ENCODE measurements at places on chromosomes 6 and 20. TPM values are rescaled to one million over a fixed set of nuclear protein-coding genes. Genes with fewer than 3 reads are reported as not detected.

- peak; percentile 8 for DNase-seq
- H3K27ac ChIP-seq, result no peak overlapping the region
- H3K36me3 ChIP-seq, result no peaks in the 10 kb centered on the region
- H3K4me3 ChIP-seq, result no peak overlapping the region
These were observed 219.0 kb downstream of the ERMARD start for GRCh38 chr6:169970306-169970988.

- no peaks in the 10 kb centered on the region for H3K27me3 ChIP-seq
- H3K27ac ChIP-seq, result no peak overlapping the region
- DNase-seq, result peak; percentile 20
- no peaks in the 10 kb centered on the region for H3K4me1 ChIP-seq
- H3K4me3 ChIP-seq, result no peak overlapping the region
These were observed 5.8 kb upstream of the PACSIN1 start for GRCh38 chr6:34459899-34460593.

DNA sequence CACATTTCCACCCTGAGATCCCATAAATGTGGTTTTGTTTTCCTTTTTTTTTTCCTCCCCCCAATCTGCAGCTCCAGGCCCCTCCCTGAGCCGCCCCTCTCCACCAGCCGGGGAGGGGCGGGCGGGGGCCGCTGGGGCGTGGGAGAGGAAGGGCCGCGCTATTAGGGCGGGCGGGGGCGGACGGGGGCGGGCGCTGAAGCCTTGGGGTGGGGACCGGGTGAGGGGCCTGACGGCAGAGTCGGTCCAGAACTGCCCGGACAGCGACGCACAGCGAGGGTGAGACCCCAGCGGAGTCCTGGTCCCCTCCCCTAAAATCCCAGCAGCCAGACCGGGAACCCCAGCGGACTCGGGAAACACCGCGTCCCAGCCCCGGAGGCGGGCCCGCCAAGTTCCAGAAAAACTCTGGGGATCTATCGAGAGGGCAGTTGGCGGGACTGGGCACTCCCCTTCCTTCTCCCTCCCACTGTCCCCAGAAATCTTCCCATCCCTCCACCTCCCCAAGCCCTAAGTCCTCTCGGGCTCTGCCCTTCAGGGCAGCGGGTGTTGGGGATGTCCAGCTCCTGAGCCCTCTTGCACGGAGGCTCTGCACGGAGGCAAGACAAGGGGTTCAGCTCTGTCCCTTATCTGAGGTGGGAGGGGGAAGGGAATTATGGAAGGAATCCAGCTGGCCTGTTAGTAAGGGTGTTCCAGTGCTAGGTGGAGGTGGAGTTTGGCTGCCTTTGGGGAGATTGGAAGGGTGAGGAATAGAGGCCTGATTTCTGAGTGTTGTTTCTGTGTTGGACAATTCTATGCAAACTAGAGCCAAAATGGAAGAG is at the start of gene PRICKLE4:
Gene PRICKLE4 (plus strand): TSS at position 232 of the 815 bp plus-strand sequence. CDS start 2,692 bp downstream, outside the sequence.
- no peaks in the 10 kb centered on the region for H3K27me3 ChIP-seq
- H3K4me3 ChIP-seq, result peak within 1 kb of the TSS; percentile 79
- H3K4me1 ChIP-seq, result peaks cover 9% of the 10 kb centered on the region
- H3K27ac ChIP-seq, result peak within 1 kb of the TSS; percentile 50
- peak; percentile 77 for DNase-seq

DNA sequence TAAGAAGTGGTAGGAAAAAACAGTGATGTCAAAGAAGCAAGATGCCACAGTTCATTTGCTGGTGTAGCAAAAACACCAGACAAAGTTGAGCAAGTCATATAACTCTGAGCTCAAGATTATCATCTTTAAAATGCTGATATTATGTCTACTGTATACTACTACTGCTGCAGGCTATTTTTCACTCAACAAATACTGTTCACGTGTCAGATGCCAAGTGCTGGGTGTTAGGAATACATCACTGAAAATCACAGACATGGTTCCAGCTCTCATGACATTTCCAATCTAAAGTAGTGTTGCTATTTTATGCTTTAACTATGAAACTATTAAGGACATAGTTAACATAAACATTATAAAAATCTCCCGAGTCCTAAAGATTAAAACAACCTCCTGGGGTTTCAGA is 163.0 kb downstream of the NKAIN2 start:
- no peaks in the 10 kb centered on the region for H3K27me3 ChIP-seq
- H3K27ac ChIP-seq, result no peak overlapping the region
- H3K36me3 ChIP-seq, result no peaks in the 10 kb centered on the region
- no peak overlapping the region for H3K4me3 ChIP-seq

- peak; percentile 4 for DNase-seq
- no peaks in the 10 kb centered on the region for H3K4me1 ChIP-seq
- no peak overlapping the region for H3K27ac ChIP-seq
- H3K4me3 ChIP-seq, result no peak overlapping the region
- H3K27me3 ChIP-seq, result no peaks in the 10 kb centered on the region
These were observed 41.6 kb downstream of the PLCG1 start for GRCh38 chr20:41178904-41179432.

Gene GTPBP2
- total RNA-seq, result 35.2 TPM
